Adrenal gland (tissue), 19 donors: ENCODE measurements at places on chromosomes 16 and 17.
A peak's percentile ranks its signal among the peaks of the same experiment; 100 is the strongest.

- DNase-seq: no peak
Observed at GRCh38 chr16:48492133-48492532, 106.9 kb upstream of the SIAH1 start.

- no peak for DNase-seq
Observed at GRCh38 chr17:67602974-67603373, 114.8 kb upstream of the NOL11 start.

GRCh38 chr16:15897834-15898254 is 9.4 kb upstream of the CEP20 start:
- no peak for DNase-seq

DNA sequence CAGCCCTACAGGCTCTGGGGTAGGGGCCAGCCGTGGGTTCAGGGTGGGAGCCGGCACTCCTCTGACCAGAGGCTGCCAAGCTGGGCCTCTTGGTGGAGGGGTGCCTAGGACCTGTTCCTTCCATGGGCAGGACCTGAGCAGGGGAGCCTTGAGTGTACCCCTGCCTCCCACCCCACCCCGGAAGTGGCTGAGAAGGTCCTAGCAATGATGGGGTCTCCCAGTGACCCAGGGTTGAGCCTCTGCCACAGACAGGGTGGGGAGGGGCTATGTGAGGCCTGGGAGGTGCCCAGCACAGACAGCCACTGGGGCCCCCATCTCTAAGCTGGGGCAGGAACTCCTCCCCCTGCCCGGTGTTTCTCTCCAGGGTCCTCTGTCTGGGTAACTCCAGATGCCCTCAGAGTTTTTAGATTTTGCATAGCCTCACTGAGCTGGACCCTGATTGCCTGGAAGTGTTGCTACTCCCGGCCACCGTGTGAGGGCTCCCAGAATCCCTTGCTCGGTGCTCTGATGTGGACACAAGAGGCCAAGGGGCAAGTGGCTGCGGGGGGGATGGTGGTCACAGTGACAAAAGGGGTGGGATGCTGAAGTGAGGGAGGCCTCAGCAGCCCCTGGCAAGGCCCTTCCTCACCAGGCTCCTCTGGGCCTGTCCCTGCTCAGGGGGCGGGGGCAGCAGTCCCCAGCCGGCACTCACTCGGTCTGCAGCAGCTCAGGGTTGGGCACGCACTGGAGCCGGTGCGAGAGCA is 6.4 kb upstream of the MTSS2 start:
- no peak for DNase-seq

DNA sequence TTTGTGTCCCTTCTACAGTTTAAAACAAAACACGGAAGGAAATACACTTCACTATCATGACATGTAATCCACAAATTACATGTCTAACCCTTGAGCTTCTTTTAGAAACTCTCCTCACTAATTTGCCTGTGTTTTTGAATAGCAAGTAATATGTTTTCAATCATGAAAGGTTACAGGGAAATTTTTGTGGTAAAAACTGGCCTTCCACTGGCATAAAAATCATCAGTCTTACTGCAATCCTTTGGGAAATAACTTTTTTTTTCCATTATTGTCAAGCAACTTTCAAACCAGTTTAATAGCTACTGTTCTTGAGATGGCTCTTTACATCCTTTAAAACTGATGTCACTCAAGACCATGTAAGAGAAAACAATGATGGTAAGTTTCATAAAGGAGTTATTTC is 27.0 kb downstream of the MYO1D start:
- no peak for DNase-seq

- DNase-seq: no peak
Observed at GRCh38 chr17:62857526-62857925, 49.4 kb upstream of the MARCHF10 start.

- DNase-seq: no peak
Observed at GRCh38 chr16:80015566-80015965, 415.0 kb upstream of the MAF start.

- no peak for DNase-seq
Observed at GRCh38 chr17:73227944-73228343, 33.7 kb downstream of the CPSF4L start.

DNA sequence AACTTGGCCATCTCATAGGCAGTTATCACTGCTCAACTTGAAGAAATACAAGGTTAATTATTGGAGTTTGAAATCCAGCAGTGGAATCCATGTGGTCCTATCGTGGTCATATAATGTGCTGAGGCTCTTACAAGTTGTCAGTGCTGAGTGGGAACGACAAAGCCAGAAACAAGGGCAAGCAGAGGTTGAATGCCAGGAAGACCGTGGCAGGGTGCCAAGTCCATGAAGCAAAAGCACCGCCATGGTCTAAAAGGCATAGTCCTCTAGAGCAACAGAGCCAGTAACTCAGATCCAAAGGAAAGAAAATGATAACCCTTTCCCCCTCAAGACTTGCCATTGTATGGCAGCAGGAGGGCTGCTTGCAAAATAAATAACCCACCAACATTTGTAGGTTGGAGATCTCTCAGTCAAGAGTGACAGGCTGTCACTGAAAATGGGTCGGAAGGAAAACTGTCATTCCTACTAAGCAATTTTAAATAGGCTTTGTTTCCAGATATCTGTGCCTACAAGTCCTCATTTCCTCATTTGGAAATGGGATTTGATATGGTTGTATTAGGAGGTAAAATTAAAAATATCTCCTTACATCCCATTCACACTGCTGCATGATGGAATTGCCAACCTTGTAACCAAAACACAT is 36.4 kb upstream of the HSBP1 start:
- DNase-seq: peak; percentile 72

- no peak for DNase-seq
Observed at GRCh38 chr17:74964988-74965622, 7.5 kb downstream of the HID1 start.

GRCh38 chr16:66511602-66512271 is 38.2 kb downstream of the TK2 start:
- no peak for DNase-seq

DNA sequence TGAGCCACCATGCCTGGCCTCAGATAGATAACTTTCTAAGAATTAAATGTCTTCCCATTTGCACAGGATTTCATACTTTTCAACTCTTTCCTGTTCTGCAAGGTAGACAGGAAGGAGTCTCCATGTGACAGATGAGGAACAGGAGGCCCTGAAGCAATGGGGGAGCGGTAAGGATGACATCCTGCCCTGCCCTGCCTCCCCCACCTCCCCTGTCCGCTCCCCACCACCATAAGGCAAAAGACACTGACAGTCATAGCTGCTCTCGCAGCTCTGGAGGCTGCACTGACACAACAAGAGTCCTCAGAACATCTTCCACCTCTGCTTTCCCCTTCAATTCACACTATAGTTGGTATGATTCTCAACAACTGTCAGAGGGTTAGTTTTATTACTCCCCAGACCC is 9.7 kb downstream of the CENPV start:
- no peak for DNase-seq

DNA sequence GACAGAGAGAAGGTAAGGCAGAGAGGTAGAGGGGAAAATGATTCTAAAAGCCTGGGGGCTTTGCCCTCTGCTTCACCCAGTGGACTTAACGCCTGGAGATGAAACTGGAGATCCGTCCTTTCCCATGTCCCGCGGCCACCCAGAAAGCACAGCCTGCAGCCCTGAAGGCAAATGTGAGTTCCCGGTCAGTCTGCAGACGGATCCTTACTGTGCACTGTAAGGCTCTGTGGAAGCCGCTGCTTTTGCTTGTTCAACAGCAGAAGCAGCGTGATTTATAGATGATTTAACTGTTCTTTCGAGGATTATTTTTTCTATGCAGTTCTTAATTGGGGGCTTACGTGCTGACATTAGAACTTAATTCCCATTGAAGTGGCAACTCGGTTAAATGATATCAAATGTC is 290.4 kb downstream of the FOXL1 start:
- no peak for DNase-seq
